Adipose tissue (tissue), 3 donors: ENCODE measurements at places on chromosomes 7 and 10. TPM values are rescaled to one million over a fixed set of nuclear protein-coding genes. Genes with fewer than 3 reads are reported as not detected.

SH2B2 gene
- 1.6 TPM for polyA plus RNA-seq

ARMH3 gene
- polyA plus RNA-seq = 9.6 TPM

FEZF1 gene
- not detected for polyA plus RNA-seq

ZNF107 gene
- polyA plus RNA-seq = 1.3 TPM

OPN4 gene
- 0.18 TPM for polyA plus RNA-seq

PTF1A gene
- polyA plus RNA-seq = not detected

KCND2 gene
- polyA plus RNA-seq = 0.05 TPM

CFAP46 gene
- 0.13 TPM for polyA plus RNA-seq

SPDYE2B gene
- polyA plus RNA-seq = not detected

TBX20 gene
- polyA plus RNA-seq = not detected

VPS37D gene
- 1.2 TPM for polyA plus RNA-seq

OR2A5 gene
- not detected for polyA plus RNA-seq

TAS2R5 gene
- 0.56 TPM for polyA plus RNA-seq

CLCN1 gene
- polyA plus RNA-seq = not detected

CTAGE6 gene
- not detected for polyA plus RNA-seq

TMEM139 gene
- 0.56 TPM for polyA plus RNA-seq

CLEC2L gene
- polyA plus RNA-seq = not detected

VWA2 gene
- 0.22 TPM for polyA plus RNA-seq

GLI3 gene
- 6.5 TPM for polyA plus RNA-seq

NUTM2B gene
- polyA plus RNA-seq = 0.67 TPM

KLF14 gene
- polyA plus RNA-seq = 0.31 TPM

IKZF5 gene
- 4.3 TPM for polyA plus RNA-seq

OR9A2 gene
- polyA plus RNA-seq = not detected

SLF2 gene
- 6.1 TPM for polyA plus RNA-seq

COBL gene
- 8.0 TPM for polyA plus RNA-seq

PRR15 gene
- polyA plus RNA-seq = 3.3 TPM

ITIH5 gene
- polyA plus RNA-seq = 82.5 TPM

FAM180A gene
- polyA plus RNA-seq = 2.2 TPM

SFTPA1 gene
- polyA plus RNA-seq = 0.11 TPM

AMPH gene
- polyA plus RNA-seq = 7.3 TPM

HKDC1 gene
- not detected for polyA plus RNA-seq
